ENCODE measurements at places on chromosomes 7 and 10.

DNA sequence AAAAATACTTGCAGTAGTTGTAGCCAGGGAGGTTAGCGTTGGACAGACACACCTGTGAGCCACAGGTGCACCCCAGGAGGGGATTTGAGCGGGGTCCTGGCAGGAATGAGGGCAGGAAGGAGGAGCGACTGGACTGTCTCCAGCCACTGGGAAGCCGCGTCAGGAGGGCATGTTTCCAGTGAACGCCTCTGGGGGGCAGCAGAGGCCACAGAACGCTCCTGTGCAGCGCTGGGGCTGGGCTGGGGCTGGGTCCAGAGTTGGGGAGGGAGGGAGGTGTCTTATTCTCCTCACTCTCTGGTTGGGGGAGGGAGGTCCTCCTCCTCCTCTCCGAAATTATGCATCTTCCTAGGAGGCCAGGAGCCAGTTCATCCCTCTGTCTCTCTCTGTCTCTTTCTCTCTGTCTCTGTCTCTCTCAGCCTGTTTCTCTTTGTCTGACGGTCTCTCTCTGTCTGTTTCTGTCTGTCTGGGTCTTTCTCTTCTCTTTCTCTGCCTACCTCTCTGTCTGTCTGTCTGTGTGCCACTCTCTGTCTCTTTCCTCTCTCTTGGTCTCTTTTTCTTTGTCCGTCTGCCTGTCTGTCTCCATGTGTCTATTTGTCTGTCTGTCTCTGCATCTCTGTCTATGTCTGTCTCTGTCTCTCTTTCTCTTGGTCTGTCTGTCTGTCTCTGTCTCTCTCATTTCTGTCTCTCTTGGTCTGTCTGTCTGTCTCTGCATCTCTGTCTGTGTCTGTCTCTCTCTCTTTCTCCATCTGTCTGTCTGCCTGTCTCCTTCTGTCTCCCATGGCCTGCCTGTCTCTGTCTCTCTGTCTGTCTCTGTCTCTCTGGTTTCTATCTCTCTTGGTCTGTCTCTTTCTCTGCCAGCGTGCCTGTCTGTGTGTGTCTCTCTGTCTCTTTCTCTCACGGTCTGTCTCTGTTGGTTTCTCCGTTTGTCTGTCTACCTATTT is 9.9 kb upstream of the PSMG3 start:
- DNase-seq, result peak; percentile 40

- no peak for DNase-seq
These were observed 550.7 kb downstream of the TYW1 start for GRCh38 chr7:67547183-67547907.

GRCh38 chr10:111944331-111944730 is 239.2 kb downstream of the GPAM start:
- no peak for DNase-seq

DNA sequence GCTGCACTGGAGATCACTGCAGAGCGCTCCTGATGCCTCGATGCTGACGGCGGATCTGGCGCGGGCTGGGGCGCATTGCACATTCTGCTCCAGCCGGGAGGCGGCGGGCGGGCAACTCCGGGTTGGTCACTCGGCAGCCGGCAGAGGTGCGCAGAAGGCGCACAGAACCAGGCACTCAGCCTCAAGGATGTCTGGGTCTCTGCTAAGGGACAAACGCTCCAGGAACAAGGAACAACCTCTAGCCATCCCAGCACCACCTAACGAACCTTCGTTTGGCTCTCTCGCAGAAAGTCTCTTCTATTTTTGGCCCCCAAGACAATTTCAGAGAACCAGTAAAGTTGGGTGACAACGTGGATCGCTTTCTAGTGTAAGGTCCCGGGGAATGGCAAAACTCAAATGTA is 254.6 kb downstream of the OTUD1 start:
- DNase-seq, result no peak

- no peak for DNase-seq
These were observed 15.6 kb upstream of the SEPTIN7 start for GRCh38 chr7:35785250-35785649.

DNA sequence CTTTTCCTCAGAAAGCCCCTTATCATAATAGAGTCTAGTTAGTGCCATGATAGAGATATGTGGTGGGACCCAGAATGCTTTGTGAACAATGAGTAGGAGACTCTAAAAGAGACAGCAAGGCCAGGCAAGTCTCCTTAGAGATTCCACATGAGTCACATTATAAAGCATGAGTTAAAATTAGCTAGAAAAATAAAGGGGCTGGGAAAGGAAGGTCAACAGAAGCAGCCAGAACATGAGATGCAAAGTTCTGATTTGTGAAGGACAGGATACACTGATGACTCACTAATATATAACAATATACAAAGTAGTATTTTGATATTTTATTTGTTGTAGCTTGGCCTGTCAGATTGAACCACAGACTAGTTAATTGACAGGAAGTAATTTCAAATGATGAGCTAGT is 25.3 kb upstream of the SNX13 start:
- DNase-seq, result no peak

- DNase-seq, result no peak
These were observed 40.7 kb upstream of the TNS3 start for GRCh38 chr7:47622586-47622945.

- no peak for DNase-seq
These were observed 485.4 kb downstream of the HTR7 start for GRCh38 chr10:90372451-90372850.

DNA sequence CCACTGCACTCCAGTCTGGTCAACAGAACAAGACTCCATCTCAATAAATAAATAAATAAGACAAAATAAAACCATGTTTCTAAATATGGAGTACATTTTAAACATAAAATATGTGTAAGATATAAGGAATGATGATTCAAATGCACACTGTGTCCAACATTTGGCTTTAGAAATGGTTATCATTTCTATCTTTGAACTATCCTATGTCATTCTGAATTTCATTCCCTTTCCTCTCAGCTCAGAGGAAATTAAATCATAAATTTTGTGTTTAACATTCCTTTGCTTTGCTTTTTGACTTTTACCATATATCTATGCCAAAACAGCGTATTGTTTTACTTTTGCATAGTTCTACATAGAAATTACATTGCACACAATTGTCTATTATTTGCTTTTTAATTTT is 130.9 kb downstream of the GNAT3 start:
- DNase-seq, result no peak

DNA sequence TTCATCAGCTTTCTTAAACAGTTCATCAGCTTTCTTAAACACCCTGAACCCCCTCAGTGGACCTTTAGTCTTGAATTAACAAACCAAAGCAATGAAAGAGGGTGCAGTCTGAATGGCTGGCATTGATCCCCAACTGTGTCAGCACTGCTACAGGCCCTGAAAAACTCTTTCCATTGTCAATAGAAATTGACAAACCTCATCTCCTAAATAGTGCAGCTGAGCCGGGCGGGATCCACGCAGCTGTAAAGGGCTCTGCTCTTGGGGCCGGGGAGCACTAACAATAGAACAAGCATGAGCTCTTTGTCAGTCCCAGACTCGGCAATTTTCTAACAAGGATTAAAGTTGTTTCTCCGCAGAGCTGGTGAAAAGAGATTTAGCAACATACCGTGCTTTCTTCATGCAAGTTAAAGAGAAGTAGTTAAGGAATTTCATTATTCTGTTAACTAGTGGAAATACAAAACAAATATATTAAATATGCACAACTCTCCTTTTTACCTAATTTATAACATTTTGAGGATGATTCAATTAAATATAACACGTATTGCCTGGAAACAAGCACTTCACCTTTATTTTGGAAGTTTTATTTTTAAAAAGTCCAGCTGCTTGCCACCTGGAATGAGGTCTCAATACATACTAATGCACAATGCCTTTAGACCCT is 24.7 kb upstream of the FEZF1 start:
- DNase-seq, result no peak

GRCh38 chr7:145252031-145252430 is 416.2 kb upstream of the TPK1 start:
- no peak for DNase-seq

DNA sequence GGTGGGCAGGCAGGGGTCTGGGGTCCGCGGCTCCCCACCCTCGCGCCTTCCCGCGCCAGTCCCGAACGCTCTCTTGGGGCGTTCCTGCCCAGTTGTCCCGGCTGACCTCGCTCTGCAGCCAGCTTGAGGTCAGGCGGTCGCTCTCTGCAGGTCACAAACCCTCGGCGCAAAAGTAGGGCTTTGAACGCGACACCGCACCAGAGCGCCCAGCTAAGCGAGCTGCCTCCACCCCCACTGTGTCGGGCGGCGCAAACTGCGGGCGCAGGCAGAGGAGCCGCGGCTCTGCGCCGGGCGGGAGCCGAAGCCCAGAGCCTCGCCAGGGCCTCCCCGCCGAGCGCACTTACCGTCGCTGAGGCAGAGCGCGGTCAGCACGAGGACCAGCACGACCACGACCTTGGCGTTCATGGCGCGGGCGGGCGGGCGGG is 284 bp downstream of the CXCL12 start:
- no peak for DNase-seq

DNA sequence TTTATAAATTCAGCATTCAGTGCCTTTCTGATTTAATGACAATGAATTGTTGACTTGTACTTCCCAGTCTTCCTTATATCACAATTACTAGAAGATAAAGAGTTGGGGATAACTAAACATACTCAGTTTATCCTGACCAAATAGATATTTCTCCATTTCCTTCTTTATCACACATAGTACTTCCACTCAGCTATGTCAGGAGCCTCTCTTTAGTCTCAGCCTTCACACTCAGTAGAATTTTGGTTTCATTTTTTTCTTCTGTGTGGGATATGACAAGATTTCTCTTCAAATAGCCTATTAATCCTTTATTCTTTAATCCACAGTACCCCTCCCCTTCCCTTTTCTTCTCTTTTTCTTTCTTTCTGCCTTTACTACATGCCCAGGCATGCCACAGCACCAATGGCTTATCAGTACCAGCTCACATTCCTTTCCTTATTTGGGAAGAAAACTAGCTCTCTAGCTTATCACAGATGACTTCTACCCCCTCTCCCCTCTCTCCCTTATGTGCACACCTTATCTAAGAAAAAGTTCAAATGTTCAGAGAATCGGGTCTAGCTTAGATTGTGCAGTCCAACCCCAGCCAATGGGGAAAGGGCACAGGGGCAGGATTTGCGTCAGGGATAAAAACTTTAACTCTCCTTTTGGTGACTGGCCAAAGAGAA is 109.0 kb downstream of the PHF14 start:
- DNase-seq, result no peak

- no peak for DNase-seq
These were observed 27.4 kb upstream of the POU6F2 start for GRCh38 chr7:38950309-38950708.

DNA sequence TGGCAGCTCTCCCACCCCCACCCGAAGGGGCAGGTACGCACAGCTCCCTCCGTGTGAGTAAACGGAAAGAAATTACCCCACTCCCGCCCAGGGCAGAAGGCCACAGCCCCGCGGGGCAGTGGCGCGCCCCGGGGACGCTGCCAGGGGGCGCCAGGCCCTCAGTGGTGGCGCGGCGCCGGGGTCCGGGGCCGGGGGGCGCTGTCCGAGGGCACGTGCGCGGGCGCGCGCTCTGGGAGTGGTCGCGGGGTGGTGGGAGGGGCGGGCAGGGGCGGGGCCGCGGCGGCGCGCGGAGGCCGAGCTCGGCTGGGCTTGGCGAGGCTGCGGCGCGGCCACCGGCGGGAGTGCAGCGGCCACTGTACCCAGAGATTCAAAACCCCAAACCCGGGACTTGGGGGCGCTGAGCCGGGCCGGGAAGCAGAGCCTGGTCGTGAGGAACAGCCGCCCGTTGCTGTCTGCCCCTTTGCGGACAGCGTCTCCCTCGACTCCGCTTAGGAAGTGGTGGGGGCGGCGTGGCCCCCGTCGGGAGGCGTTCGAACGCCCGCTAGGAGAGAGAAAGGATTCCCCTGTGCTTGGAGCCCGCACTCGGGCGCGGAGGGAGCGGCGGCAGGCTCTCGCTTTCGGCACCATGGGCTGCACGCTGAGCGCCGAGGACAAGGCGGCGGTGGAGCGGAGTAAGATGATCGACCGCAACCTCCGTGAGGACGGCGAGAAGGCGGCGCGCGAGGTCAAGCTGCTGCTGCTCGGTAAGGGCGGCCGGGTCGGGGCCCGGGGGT is at the start of gene GNAI1:
TSS of gene GNAI1 (plus strand) at position 296 of the 773 bp plus-strand sequence. CDS start at position 626, 330 bp downstream.
- peak; percentile 10 for DNase-seq

- no peak for DNase-seq
These were observed 126.5 kb upstream of the HABP2 start for GRCh38 chr10:113426181-113426877.

DNA sequence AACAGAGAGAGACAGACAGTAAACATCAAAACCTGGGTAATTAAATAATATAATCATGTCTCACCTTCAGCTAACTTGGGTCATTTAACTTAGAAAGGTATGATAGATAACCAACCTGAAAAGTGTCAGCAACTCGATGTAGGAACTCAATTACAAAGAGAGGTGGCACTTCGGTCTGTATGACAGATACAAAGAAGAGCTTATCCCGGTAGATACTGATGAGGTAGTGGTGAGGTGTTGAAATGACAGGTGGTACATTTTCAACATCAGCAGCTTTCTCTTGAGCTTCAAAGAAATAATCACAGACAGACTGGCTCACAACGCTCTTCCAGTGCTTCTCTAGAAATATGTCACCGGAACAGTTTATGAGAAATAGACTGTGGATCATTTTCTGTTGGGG is 12.6 kb downstream of the AP3M1 start:
- no peak for DNase-seq

DNA sequence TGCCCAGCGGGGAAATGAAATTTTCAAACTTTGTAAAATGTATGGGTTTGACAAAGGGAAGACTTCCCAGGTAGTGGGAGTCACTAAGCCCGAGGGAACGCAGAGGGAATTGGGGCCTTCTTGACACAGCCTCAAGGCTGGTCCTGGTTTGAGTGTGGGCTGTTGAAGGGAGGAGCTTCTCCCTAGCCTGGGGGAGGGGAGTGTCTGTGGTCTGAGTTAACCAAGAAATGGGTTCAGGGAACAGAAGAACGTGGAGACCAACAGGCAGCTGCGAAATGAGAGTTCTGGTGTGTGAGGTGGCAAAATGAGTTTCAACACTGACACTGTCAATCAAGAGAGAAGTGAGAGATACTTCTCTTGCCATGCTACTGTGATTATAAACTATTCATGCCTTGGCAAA is 32.7 kb upstream of the BAMBI start:
- no peak for DNase-seq

DNA sequence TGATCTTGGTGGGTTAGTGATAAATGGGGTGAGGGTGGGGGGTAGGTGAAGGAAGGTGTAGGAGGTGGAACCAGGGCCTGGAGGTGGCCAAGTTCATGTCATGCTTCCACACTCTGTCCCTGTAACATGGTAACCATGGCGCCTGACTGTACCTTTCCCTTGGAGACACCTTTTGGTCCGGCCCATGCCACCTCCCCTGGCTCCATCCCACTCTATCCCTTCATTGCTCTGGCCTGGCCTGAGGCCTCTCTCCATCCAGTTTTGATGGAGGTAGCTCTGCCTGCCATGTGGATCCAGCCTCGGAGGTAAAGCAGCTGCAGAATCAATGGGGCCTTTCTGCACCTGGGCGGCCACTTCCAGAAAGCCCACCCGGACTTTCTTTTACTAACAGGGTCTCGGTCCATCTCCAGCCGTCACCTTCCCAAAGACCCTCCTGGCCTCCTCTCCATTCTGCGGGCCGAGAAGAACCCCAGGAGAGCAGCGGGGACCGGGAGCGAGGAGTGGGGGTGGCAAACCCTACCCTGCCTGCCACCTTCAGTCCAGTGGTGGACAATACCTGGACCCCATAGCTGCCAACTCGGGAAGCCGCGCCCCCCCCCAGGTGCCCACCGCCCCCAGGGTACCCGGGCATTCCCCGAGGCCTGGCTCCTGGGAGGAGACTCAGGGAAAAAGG is 504 bp upstream of the TRRAP start:
- no peak for DNase-seq
